PC-9 (cell line): ENCODE measurements at places on chromosomes 4 and X.

DNA sequence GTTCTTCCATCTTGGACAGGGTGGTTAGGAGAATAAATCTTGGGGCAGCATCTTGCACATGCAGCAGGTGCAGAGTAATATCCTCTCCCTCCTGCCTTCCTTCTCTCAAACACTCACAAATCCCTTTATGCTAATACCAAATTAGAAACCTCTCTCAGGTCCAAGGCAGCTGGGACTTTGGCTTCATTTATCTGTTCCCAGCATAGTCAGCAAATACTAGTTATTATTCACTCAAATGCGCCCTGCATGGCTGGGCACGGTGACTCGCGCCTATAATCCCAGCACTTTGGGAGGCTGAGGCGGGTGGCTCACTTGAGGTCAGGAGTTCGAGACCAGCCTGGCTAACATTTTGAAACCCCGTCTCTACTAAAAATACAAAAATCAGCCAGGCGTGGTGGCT is 156.0 kb upstream of the GALNT7 start:
- DNase-seq = no peak

DNA sequence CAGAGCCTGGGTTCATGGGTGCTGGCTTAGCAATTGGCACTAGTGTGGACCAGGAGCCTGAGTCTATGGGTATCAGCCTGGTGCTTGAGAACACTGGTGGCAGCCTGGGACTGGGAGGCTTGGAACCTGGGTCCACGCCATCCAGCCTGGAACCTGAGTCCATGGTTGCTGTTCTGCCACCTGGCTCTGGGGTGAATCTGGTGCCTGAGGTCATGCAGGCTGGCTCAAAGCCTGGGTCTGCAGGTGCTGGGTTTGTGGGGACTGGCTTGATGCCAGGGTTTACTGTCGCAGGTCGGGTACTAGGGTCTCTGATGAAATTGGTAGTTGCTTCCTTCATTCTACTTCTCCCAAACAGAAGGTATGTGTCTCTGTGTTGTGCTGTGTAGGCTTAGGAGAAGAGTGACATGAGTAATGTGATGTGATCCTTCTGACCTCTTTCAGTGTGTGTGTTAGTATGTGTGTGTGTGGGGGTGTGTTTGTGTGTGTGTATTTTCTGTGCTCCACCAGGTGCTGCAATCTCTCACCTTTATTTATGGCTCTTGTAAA is 517.0 kb upstream of the EPHA5 start:
- no peak for DNase-seq

GRCh38 chrX:3263681-3264126 is 82.7 kb downstream of the MXRA5 start:
- DNase-seq = no peak

GRCh38 chr4:76188557-76188956 is 25.1 kb downstream of the SCARB2 start:
- no peak for DNase-seq

DNA sequence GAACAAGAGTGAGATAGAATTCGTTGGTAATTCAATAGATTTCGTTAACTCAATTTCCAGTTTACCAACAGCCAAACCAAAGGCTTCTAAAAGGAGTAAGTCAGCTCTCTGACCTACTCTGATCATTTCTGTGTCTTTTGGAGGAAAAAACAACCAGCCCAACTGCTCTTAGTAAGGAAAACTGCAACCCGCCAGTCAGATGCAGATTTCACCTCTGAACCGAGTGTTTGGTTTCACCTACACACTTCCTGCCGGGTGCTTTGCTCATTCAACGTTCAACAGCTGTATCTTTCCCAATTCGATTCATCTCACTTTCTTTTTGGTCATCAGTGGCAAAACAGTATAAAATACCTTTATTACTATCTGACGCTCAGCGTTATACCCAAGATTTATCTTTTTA is 24.5 kb downstream of the TMSB4X start:
- DNase-seq = no peak
